ENCODE measurements at places on chromosomes 13 and 19. TPM values are rescaled to one million over a fixed set of nuclear protein-coding genes. Genes with fewer than 3 reads are reported as not detected.

Gene F2RL3
- not detected for total RNA-seq

Gene SIX5
- total RNA-seq, result 30.2 TPM

Gene SIN3B
- total RNA-seq, result 22.3 TPM

Gene ZNF563
- total RNA-seq, result not detected

Gene FCGBP
- 1.3 TPM for total RNA-seq

Gene CCL25
- not detected for total RNA-seq

Gene HCST
- total RNA-seq, result 0.25 TPM

Gene IQCN
- 0.55 TPM for total RNA-seq

Gene ZNF724
- 1.3 TPM for total RNA-seq

Gene PLIN4
- total RNA-seq, result 0.21 TPM

All from A549 treated with DMSO at 1 μM for 4 hours (cell line).